Jurkat, Clone E6-1 (cell line): ENCODE measurements at places on chromosomes 7 and 10.

DNA sequence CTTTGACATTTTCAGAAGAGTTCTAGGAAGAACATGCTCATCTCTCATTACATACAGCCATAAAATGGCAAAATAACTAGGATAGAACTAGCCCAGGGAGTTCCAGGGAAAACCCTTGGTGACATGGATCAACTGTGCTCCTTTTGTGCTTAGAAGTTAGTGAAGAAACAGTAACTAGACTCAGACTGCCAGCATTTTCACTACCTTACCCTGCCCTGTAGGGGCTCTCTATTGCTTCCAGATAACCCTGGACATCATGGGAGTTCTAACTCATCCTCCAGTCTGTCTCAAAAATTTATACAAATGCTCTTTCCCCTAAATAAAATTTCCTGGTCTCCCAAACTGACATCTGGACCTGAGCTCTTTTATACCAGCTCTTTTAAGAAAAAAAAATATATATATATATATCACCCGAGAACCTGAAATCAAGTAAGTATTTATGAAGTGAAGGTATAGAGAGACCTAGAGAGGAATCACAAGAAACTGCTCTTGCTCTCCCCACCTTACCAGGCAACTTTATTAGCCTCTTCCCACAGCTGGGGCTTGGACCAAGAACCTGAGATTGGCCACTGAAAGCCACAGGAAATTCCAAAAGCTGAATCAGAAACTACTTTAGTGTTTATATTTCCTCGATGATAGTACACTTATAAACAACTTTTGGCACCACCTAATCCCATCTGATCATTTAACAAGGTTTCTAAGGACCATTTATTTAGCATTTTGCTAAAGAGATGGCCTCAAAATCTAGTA lies 101.4 kb downstream of the RELN start:
- DNase-seq: no peak

DNA sequence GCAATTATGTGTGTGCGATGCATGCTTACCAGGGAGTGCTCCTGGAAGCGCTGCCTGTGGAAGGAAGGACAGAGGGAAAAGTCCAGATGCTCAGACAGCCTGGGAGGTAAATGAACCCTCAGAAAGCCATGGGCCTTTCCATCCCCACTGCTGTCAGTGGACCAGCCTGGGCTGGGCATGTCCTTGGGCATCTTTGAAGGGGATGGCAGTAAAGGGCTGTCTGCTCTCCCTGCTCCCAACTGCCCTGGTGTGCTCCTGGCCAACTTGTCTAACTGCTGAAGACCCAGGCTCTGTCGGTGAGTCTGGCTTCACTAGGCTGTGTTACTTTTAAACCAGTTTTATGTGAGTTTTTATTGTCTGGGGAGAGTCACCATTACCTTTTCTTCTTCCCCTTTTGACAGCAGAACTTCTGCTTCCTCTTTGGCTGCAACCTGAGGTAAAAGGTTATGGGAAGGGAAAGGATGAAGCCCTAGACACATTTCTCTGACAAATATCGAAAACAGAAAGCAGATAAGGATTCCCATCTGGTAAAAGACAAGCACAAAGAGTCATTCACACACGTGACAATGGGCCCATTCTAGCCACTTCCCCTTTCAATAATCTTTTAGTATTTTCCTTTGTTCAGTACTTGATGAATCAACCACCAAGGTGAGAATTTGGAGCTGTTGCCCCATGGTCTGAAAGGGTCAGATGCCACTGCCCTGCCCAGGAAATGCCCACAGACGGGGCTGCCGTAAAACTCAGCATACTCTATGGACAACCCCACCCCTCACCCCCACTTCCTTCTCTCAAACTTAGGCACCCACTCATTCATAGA lies 27.6 kb upstream of the PIK3AP1 start:
- DNase-seq: no peak

GRCh38 chr7:124155432-124156022 lies 122.7 kb upstream of the TMEM229A start:
- DNase-seq: peak; percentile 22

DNA sequence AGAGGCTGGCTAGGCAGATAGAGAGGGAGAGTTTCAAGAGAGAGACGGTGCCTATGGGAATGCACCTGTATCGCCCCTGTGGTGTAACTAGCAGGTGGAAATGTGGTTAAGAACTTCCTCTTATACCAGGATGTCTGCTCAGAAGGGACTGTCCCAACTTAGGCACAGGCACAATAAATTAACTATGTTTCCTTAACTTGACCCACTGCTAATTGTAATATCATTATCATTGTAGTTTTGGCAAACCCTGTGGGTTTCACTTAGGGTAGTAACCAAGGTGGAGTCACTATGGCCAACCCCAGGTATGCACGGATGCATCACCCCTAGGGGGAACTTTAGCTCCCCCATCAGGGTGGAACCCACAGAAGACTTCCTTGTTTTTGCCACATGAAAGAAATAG lies 455.7 kb downstream of the DGKB start:
- DNase-seq: peak; percentile 57

DNA sequence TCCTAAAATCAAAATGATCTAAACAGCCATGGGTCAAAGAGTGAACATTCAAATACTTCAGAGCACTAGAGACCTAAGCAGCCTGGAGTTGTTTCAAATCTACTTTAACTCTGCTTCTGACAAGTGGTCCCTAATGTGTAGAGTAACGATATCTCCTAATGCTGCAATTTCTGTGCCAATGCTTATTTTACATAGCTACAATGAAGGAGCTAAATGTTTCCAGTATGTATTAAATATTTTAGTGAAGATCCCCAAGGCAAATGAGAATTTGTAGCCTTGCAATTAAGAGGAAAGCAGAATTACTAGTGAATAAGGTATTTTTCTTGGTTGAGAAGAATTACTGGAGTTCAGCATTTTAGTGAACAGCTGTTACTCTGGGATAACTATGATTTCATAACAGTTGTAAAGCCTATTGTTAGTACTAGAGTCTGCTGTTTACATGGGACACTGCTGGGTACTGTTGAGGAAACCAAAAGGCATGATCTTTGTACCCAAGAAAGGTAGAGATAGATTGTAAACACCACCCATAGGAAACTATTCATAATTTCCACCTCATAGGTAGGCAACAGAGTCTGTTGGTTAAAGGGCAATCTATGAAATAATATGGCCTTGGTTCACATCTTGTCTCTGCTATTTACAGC lies 271.9 kb downstream of the PLXDC2 start:
- no peak for DNase-seq

DNA sequence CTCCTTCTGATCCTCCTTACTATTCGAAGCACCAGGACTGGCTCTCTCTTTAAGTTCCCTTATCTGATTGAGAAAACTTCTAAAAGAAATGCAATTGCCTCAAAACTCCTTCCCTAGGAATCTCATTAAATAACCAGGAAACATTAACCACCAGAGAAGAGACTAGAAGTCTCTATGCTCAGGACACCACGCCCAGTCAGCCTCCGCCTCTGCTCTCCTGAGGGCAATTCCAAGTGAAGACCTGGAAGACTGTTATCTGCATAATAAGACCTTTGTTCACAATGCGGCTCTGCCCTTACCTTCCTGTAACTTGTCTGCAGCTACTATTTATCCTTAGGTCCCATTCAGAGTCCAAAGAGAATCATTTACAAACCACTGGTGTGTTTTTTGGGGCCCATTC lies 78.8 kb downstream of the ELMO1 start:
- DNase-seq: no peak

- no peak for DNase-seq
Measured at GRCh38 chr7:142476077-142476476, 218.2 kb upstream of the PRSS58 start.

DNA sequence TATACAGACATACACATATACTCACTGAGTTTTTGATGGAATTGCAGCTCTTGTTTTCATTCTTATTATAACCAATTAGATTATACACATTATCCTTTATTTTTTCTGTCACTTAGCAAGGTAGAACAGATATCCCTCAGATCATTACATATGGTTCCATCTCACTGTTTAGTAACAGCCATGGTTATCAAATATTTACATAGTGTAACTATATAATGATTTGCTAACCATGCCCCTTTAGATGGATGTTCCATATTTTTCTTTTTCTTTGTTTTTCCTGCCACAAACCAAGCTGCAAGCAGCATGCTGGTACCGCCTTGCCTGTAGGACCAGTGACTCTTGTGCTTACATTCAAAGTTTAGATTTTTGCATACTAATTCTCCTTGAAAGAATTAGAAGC lies 163.4 kb upstream of the NFE2L3 start:
- no peak for DNase-seq

- no peak for DNase-seq
Measured at GRCh38 chr10:51121861-51122260, 47.6 kb downstream of the PRKG1 start.

GRCh38 chr7:106936236-106936635 lies 71.2 kb downstream of the PIK3CG start:
- no peak for DNase-seq

GRCh38 chr7:47213276-47213675 lies 368.6 kb downstream of the TNS3 start:
- no peak for DNase-seq

GRCh38 chr10:97065128-97065527 lies 120.6 kb downstream of the SLIT1 start:
- no peak for DNase-seq

- no peak for DNase-seq
Measured at GRCh38 chr7:74218343-74218698, 8.5 kb downstream of the LAT2 start.

DNA sequence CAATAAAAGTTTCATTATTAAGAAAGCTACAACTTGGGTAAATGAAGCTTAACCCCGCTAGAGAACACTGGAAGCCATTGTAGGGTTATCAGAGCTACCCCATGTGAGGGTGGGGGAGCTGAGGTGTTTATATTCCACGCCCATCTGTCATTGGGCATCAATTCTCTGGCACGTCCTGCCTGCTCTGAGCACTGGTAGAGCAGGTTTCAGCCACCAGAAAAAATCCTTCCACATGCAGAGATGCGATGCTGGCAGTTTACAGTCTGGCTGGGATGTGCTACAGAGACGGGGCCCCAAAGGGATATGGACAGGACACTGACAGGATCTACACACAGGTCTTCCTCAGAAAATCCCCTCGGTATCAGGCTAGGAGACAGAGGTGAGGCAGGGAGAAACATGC lies 15.9 kb upstream of the RAPGEF5 start:
- DNase-seq: no peak

DNA sequence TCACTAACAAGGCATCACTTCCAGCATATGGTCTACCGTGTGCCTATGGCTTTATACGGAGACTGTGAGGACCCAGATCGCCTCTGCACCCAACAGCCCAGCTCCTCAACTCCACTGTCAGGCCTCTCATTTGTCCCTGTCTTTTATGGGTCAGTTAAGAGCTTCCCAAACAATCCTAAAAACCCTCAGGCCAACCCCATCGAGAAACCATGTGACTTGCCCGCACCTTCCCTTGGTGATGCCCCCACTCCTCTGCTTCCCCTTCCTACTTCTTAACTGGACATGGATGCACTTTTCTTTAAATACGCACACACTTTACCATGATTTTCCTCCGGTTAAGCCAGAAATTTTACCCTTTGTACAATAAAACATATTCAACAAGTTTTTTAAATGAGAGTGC lies 46.8 kb downstream of the BAIAP2L1 start:
- DNase-seq: no peak

DNA sequence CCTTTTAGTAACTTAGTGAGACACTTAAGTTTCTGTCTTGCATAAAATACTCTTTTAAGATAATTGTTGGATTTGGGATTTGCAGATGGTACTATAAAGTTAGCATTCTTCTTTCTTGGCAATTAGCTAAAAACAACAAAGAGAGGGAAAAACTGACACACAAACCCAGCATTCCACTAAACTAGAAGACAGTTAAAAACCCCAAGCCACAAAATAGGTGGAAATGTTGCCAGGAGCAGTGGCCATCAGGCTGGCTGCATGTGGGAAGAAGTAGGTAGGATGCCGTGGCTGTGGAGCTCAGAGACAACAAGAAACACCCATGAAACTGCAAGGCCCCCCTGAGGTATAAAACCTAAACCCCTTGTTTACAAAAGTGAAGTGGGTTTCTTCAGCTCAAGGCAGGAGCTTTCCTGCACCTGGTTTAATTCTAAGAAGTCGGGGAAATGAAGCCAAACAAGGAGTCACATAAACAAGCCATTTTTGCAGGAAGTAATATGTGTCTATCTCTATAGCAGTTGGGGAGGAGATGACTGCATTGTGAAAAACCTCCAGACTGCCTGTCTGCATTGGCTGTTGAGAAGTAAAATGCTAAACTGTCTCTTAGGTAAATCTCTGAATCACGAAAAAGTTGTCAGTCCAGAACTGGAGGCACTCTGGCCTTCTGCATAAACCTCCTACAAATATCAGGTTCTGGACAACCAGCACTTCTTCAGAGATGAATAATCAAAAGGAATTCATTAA lies 9.5 kb downstream of the RAB18 start:
- DNase-seq: no peak

GRCh38 chr10:45424668-45425404 lies 50.8 kb downstream of the ALOX5 start:
- DNase-seq: no peak
